ENCODE measurements at places on chromosomes 4 and X.

DNA sequence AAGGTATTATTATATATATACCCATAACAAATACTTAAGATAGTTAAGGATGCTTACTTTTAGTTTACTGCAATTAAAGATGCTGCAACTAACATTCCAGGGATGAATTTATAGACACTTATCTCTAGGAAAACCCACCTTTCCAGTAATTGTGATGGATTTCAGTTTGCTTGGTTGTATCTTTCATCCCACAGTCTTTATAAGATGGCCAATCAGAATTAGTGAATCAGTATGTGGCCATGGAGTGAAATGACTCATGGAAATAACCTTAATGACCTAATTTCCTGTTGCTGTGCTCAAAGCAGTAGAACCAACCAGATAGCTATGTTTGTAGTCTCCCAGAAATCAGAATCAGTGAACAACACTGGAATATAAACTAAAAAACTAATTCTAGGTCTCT is 26.4 kb downstream of the MOSPD2 start:
- no peak for DNase-seq

GRCh38 chr4:138535316-138535715 is 293.2 kb upstream of the SLC7A11 start:
- DNase-seq = no peak

DNA sequence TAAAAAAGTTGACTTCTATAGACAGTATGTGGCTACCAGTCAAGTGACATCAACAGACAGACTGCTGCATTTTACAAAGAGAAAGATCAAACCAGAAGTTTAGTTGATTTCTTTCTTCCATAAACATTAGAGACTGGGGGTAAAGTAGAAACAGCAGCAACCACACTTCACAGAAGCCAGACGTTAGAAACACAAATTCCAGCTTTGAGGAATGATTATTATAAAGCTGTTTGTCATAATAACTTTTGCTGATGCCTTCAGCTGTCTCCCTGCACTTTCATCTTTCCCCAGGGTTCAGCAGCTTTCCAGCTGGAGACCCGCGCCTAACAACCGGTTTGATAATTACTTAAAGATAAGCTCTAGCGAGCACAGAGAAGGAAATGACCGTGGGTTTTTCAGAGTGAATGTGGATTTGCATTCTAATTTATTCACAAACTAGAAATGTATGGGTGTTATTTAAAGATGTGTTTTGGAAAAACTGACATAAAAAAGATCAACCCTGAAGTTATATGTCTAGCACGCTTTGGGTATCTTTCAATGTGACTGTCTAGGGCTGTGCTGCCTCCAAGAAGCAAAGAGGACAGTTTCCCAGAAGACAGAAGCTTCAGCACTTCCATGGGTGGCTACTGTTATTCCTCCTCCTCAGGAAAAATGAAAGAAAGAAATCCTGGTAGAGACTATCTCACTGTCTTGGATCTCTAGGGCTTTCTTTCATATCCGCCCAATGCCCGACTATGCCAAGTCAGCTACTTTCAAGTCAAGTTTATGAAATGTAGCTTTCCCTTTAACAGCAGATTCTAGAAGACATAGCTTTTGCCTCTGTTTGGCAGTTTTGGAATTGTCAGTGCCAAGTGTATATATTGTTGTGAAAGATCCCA is 15.0 kb upstream of the ENAM start:
- DNase-seq = no peak

GRCh38 chr4:75513526-75514130 is 575 bp downstream of the RCHY1 start:
- no peak for DNase-seq

DNA sequence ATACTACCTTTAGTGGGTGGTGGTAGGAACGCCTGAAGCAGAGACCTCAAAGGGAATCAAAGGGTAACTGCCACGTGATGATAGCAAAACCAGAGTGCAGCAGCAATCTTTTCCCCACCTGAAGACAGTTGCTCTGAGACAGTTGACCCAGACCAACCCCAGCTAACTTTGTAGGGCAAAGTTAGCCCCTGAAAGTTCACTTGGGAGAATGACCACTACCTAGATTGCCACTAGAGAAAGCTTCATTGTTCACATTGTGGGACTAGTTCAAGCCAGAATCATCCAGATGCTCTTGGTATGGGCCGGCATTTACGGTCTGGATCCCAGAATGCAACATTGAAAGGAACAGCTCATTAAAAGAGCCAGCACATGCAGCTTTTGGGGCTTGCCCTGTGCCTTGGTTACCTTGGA is 4.1 kb downstream of the SEPTIN6 start:
- no peak for DNase-seq

- no peak for DNase-seq
Measured at GRCh38 chr4:96585304-96585703, 745.4 kb downstream of the PDHA2 start.

- no peak for DNase-seq
Measured at GRCh38 chr4:123462007-123462406, 65.4 kb downstream of the SPRY1 start.

DNA sequence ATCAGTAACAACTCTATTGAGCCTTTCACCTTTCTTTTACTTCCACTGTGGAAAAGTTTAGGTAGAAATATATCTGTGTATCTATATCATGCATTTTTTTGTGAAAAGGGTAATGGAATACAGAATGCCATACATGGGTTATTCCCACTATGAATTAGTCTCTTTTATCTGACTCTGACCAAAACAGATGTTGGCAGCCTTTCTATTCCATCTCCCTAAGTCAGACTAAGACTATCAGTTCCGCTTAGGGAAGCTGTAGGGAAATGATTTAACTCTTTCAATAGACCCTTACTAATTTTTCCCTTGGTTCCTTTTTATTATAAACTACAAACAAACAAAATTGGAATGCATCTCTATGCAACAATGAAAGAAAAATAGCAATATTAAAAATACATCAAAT is 92.3 kb upstream of the LEF1 start:
- no peak for DNase-seq

DNA sequence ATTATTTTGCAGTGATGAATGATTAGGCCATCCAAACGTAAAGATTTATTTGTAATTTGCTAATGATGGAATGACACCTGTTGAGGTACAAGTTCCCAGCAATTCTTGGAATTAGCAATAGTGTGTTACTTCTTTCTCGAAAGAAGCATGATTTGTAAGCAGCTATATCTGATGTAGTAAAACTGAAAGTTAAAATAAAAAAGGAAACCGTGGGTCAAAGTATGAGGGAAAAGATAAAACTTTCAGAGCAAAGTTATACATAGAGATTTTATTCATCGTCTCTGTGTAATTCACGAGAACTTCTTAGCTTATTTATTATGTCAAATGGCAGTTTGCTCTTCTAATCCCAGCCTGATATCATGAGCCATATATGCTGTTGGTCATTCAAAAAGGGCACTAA is 59.0 kb downstream of the NFKB1 start:
- DNase-seq = no peak

- peak; percentile 77 for DNase-seq
Measured at GRCh38 chr4:39526765-39527295, 409 bp downstream of the UGDH start.

DNA sequence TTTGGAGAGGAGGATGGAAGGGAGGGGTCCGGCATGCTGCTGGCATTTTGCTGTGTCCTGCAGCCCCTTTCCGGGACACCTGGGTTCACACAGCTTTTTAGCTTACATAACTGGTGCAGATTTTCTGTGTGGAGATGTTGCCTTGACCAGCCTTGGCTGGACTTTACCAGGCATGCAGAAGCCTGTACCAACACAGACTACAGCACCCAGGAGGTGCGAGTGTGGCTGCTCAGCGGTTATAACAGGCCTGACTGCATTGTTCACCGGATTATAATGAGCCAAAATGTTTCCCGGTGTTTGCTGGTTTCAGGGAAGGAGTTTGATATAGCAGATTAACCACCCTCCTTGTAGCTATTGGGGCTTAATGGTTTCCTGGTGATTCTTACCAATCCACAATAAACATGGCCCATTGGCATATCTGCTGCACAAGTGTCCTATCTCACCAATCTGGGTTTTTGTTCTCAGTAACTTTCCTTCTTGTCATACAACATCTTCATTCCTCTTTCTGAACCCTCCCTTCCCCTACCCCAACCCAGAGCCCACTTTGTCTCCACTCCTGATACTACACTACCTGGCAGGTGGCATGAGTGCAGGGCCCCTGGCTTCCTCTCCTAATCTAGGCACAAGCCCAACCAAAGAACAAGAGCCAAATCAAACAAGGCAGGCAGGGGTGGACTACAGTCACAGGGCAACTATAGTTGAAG is 3.9 kb downstream of the RPL10 start:
- DNase-seq = no peak

GRCh38 chr4:7684294-7684693 is 249.6 kb upstream of the PSAPL1 start:
- no peak for DNase-seq

- no peak for DNase-seq
Measured at GRCh38 chr4:64777286-64777685, 368.0 kb upstream of the TECRL start.

DNA sequence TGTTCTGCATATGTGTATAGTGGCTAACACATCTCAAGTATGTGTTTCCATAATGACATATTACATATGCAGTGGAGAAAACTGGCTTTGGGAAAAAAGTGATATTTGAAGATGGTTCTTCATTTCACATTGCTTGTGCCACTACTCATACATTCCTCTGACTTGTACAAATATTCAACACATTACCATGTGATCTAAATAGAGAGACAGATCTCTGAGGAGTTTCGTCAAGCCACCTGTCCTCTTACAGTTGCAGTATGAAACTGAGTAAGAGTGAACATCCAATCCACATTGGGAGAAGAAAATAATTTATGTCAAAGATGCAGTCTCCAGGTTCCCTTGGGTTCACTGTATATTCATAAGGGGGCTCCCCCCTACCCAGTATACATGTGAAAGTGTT is 123.9 kb downstream of the KDR start:
- DNase-seq = no peak
